Effector CD8-positive, alpha-beta T cell (primary cell): ENCODE measurements at places on chromosomes 3 and 15.

DNA sequence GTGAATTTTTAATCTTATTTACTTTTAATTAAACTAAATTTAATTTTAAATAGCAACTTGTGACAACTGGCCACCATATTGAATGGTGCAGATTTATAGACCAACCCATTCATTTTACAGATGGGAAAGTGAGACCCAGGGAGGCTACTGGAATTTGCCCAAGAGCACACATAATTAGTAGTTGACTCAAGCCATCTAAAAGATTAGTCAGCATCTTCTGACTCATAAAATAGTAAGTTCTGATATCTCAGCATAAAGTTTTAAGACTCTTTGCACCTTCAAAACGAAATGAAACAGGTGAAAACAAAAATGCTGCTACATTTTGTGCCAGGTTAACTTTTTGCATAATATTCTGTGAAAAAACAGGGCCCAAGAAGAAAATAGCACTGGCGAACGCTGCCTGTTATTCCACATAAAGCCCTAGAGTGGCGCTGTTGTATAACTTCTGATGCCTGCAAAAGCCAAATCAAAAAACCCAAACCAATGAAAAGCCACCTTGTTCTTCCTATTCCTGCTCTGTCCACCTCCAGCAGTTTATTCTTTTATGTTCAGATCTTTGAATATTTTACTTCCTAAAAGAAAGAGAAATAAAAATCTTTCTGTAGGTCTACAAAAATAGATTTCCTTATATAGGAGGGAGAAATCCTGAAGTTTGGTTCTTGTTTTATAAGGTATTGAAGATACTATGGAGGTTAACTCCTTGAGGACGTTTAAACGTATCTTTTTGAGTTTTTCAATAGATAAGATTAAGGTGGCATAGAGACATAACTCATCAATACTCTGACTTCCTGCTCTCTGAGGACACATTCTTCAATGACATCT lies 62.8 kb downstream of the OTOL1 start:
- DNase-seq = no peak

- no peak for DNase-seq
Measured at GRCh38 chr15:48190932-48191573, 412 bp upstream of the CTXN2 start.

DNA sequence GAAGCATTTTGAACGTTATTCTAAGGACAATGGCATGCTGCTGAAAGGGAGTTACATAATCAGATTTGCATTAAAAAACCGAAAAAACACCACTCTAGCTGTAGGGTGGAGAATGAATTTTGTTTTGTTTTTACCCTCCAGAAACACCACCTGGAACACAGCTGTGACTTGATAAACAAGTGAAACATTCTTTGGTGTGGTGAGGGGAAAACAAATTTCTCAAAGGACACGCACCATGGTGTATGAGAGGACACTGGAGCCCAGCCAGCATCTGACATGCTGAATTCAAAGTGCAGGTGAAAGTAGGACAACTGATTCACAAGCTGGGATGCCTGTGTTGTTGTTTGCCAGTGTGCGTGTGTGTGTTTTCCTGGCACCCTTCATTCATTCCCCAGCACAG lies 554.5 kb upstream of the TBL1XR1 start:
- DNase-seq = no peak

- DNase-seq = no peak
Measured at GRCh38 chr15:89809093-89809786, 5.4 kb downstream of the ANPEP start.

DNA sequence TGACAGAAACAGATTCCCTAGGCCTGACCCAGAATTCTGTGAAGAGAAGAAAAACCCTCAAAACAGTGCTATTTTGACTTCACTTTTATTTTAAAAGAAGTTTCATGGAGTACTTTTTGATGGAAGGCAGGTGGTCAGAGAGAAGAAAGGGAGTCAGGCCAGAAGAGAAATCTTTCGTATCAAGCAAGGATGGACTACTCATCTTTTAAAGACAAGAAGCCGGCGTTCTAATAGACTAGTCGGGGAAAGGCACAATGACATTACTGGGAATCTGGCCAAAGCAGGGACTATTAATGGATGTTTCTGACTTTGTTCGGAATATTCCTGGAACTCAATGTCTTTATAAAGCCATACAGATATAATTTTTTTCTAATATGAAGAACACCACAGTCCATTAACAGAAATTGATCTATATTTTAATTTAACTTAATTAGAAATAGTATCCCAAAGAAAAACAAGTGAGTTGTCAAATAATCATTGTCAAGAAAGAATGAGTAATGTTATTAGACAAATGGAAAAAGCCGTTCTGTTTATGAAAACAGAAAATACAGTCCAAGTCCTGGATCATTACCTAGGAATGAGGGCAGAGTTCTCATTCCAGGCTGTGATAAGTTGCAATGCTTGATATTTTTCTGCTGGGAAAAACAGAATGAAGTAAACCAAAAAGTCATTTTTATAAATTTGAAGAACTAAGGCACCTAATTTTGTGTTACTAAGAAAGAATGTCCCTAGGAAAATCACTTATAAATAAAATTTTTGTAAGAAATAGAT lies 23.7 kb upstream of the PCOLCE2 start:
- DNase-seq = no peak

GRCh38 chr3:170852324-170852723 lies 17.7 kb downstream of the RPL22L1 start:
- no peak for DNase-seq
